ENCODE measurements at places on chromosomes 11 and 22.

- no peak for DNase-seq
Measured at GRCh38 chr11:95917193-95918036, 6.5 kb downstream of the MTMR2 start.

DNA sequence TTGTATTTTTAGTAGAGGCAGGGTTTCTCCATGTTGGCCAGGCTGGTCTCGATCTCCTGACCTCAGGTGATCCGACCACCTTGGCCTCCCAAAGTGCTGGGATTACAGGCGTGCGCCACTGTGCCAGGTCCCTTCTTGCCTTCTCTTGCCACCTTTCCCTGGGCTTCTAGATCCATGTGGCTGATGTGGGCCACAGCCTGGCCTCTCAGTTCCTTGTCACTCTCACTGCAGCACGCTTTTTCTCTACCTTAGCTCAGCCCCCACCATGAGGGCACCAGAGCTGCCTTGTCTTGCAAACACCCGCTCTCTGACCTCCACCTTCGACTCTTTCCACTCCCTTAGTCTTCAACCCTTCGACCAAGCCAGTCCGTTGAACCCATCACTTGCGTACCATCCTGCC is 7.5 kb downstream of the CAPN1 start:
- DNase-seq = no peak

GRCh38 chr11:70742553-70743291 is 344.4 kb downstream of the CTTN start:
- DNase-seq = no peak

DNA sequence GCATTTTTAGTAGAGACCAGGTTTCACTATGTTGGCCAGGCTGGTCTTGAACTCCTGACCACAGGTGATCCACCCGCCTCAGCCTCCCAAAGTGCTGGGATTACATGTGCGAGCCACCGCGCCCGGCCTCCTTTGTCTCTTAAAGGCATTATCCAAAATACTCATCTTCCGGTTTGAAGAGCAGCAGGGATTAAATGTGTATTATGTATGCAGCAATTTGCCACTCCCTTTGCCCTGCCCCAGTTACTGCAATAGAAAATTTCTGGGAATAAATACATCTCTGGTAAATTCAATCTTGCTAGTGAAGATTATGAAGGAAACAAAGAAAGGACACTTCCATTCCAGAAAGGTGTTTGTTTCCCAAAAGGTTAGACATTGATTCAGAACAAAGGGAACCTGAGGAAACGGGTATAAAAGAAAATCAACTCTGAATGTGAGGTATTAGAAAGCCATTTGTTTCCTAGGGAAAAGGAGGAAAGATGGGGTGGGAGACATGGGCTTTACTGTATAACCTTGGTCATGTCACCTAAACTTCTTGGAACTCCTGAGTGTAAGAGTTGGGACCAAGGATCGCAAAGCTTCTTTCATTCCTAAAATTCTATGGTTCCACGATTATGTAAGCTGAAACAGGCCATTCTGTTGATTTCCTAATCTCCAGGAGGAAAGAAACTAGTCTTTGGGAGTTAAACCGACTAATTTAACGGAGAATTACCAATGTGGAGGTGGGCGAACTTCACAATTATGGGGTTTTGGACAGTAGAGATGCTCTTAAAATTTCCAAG is 959 bp upstream of the HIPK3 start:
- DNase-seq = no peak

DNA sequence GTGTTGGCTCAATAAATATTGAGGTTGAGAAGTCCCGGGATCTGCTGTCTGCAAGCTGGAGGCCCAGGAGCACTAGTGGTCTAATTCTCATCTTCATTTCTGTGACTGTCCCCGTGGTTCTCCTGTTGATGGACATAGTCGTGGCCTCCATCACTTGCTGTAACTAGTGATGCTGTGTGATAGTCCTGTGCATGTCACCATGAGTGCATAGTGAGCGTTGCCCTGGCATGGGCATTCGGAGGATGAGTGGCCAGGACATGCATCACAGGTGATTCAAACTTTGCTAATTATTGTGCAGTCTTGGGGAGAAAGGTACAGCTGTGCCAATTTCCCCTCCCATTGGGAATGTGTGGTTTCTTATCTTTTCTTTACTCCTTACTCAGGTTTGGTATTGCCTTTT is 902.2 kb downstream of the BRD1 start:
- no peak for DNase-seq

DNA sequence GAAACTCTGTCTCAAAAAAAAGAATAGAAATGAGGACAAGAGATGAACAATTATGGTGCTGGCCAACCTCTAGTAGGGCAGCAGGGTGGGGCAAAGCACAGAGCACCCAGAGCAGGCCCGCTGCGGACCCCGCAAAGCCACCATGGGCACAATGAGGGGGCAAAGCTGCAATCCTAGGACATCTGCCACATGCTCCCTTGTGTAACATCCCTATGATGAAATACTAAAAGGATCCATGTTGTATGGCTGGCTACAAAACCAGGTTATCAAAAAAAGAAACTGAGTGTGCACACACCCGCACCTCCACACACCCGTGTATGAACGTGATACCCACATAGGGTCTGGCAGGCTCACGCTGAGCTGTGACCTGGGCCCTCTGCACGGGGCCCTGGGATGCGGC is 7.4 kb downstream of the ATP5MGL start:
- DNase-seq = no peak

GRCh38 chr11:13883042-13883441 is 79.5 kb upstream of the SPON1 start:
- DNase-seq = no peak

DNA sequence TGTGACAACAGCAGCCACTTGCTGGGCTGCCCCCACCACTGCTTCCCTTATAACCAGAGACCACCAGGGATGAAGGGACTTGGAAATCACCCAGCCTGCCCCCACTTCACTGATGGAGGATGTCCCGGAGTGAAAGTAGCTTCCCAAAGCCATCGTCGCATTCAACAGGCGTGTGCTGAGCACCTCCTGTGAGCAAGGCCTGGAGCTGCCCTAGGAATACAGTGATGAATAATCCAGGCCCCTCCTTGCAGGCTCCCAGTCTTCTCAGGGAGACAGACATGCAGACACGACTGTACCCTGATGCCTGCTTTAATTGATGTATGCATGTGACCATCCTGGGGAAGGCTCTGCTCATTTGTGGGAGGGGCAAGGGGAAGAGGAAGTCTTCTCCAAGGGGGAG is 22.6 kb downstream of the PTPN5 start:
- DNase-seq = no peak

- no peak for DNase-seq
Measured at GRCh38 chr11:129428557-129428956, 52.9 kb downstream of the BARX2 start.

GRCh38 chr22:22110548-22111266 is 128.1 kb upstream of the TOP3B start:
- DNase-seq = no peak

Data from effector CD8-positive, alpha-beta T cell (primary cell).